ENCODE measurements at places on chromosomes 11 and 22.

- no peak for DNase-seq
Measured at GRCh38 chr11:15889363-15890030, 466.8 kb downstream of the SOX6 start.

- no peak for DNase-seq
Measured at GRCh38 chr11:108825381-108825780, 160.5 kb downstream of the DDX10 start.

GRCh38 chr11:31089117-31089516 is 280.4 kb downstream of the DCDC1 start:
- no peak for DNase-seq

DNA sequence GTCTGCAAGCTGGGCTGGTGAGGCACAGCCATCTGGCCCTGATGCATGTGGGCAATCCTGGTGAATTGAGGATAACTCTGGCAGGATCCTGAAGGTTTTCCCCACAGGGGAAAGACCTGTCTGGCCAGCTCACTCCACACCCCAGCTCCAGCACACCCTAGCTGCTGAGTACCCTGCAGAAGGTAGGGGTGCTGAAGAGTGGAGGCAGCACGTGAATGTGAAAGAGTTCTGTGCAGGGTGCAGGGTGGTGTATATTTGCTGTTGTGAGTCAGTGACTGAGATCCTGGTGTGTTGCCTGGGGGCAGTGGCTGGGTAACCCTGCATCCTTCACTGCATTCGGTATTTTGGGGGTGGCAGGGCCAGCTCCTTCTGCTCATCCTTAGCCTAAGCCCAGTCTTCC is 22.4 kb downstream of the DGAT2 start:
- no peak for DNase-seq

DNA sequence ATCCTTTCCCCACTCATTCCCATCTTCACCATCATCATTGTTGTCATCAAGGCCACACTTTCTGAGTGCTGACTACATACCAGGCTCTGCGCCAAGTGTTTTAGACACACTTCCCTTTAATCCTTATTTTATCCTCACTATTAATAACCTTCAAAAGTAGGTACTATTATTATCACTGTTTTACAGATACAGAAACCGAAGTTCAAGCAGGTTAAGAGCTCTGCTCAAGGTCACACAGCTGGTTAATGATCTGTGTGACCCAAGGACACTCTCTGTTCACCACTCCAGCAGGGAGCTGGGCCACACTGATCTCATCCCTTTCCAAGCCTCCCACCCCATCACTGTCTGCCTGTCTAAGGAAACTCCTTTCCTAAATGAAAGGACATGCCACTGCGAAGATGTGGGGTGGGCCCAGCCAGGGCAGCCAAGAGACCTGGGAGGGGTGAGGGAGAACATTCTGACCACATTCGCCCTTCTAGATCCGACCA is 17.2 kb upstream of the TSKU start:
- DNase-seq = no peak

DNA sequence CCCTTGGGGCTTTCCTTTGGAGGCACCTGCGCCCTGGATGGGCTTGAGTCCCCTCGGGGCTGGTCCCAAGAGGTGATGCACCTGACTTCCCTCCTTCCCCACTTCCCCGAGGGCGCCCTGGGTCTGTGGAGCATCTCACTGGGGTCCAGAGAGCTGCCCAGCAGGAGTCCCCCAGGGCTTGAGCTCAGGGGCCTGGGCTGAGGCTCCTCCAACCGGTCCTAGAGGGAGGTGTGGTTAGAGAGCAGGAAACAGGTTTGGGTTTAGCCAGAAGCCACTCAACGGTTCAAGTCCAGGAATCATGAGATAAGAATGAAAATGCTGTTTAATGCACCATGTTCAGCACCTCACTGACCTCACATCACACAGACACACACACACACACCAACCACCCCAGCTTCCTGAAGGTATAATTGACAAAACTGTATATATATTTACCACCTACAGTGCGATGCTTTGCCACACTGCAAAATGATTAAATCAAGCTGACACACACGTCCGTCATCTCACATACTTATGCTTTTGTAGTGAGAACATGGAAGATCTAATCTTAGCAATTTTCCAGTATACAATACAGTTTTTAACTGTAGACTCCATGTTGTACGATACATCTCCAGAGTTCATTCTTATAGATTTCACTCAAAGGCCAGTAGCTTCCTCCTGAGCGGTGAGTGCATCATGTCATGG is 628 bp upstream of the IGLL1 start:
- no peak for DNase-seq

DNA sequence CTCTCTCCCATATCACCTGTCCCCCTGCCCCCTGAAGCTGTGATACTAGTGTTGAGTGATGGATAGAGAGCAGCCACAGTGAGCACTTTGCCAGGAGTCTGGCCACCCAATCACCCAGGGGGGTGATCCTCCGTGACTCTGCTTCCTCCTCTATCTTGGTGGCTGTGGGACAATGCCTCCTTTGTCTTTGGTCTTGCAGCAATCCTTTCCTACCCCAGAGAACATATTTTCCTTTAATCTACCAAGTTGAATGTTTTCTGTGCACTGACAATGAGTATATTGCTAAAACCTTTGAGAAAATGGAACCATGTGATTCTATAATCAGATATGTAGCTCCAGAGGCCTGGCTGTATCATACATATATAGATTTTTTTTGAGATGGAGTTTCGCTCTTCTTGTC is 58.1 kb upstream of the HEPHL1 start:
- DNase-seq = no peak

DNA sequence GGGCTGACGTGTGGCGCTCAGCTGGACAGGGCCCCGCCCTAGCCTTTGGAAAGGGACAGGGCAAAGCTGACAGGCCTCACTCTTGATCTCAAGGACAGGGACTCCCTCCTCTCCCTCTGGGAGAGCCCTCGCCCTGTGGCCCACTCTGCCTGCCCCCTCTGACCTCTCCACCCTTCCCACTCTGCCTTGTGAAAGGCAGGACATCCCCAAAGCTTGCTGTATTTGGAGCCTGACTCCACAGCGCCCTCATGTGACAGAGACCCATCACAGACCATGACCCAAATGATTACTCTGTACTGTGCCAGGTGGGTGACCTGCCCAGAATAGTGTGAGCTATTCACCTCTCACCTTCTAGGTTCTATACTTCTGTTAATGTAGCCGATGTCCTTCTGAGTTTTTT is 18.8 kb downstream of the P2RY2 start:
- no peak for DNase-seq

GRCh38 chr11:12430954-12431595 is 53.7 kb downstream of the PARVA start:
- peak; percentile 89 for DNase-seq

DNA sequence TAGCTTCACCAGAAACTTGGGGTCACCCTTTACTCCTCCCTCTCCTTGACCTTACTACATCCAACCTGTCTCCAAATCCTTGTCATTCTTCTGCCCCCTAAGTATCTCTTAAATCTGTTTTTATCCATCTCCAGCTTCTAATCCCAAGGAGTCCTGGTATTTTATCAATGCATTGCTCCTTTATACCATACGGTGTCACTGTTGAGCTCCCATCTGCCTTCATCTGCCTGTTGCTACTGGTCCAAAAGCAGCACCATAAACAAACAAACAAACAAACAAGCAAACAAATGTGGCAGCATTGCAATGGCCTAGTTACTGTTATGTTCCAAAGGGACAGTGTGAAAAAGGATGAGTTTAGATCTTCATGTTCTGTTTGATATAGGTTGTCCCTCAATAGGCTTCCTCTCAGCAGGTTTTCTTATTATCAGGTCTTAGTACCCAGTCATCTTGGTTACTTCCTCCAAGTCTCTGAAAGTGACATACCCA is 34.2 kb downstream of the DNHD1 start:
- DNase-seq = no peak

DNA sequence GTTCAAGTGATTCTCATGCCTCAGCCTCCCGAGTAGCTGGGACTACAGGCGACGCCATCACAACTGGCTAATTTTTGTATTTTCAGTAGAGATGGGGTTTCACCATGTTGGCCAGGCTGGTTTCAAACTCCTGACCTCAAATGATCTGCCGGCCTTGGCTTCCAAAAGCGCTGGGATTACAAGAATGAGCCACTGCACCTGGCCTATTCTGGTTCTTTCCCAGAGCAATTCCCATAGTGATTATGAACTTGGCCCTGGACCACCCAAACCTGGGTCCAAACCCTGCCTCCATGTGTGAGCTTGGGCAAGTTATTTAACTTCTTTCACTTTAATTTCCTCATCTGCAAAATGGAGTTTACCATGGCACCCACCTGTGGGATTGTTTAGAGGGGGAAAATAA is 61.5 kb upstream of the HEPHL1 start:
- DNase-seq = peak; percentile 52

GRCh38 chr11:46105926-46106325 is 15.3 kb downstream of the PHF21A start:
- DNase-seq = no peak

DNA sequence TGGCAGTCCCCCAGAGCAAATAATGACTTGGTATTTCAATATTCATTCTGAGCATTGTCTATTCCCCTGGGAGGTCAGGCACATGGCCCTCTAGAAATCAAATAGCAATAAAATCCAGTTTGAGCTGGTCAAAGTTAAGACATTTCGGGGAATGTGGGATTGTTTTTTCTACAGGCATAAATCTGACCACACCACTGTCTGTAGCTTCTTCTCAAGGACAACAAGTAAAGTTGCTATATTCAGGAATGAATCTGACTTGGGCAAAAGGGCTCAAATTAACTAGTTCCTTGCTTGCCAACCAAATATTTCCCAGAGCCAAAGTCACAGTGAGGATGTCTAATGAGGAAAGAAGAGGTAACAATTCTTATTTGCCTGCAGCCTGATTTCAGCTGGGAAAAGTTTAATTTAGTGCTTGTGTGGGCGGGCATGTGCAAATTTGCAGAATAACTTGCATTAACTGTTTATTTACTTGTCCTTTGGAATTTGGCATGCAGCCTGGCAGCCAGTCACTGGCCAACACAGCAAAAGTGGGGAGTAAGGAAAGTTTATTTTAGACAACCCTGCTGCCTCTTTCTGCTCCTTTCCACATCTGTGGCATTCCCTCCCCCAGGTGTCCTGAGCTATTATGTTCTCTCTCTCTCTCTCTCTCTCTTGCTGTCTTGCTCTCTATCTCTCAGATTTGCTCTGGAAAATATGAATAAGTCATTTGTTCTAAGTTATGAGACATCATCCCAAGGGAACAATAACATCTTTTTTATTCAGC is 51.2 kb upstream of the ARHGAP20 start:
- DNase-seq = peak; percentile 44

DNA sequence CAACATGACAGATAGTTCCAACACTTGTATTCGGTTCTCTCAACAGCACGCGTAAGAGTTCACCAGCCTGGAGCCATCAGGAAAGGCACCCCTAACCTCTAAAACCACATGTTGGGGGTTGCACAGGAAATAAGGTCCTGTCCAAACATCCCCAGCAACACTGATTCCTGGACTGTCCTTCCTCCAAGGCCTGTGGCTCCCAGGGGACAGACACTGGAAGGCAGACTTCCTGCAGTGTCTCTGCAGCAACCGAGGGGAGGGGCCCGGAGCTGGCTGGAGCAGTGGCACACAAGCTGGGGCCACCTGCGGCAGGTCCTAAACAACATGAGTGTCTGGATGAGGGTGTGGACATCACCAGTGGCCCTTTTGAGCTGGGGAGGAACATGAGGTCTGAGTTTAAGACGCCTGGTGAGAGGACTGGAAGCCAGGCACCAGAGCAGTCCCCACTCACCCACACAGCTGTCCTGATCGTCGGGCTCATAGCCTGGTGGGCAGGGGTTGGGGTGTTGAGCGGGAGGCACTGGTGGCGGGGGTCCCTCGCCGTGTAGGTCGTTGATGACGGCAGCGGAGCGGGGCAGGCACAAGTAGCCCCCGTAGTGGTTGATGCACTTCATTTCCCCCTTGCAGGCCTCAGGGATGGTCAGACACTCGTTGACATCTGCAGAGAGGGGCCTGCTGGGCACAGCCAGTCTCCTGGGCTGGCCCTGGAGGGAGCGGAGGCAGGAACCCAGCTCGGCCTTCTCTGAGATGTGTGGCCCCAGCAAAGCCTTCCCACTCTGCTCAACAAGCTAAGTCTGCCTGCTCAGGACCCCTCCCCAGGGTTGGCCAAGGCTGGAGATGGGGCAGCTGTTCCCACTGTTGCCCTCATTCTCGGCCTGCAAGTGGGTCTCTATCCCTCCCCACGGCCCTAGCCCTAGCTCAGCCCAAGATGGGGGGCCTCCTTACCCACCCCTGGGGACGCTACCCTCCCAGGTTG is 1.6 kb downstream of the EFEMP2 start:
- DNase-seq = no peak

DNA sequence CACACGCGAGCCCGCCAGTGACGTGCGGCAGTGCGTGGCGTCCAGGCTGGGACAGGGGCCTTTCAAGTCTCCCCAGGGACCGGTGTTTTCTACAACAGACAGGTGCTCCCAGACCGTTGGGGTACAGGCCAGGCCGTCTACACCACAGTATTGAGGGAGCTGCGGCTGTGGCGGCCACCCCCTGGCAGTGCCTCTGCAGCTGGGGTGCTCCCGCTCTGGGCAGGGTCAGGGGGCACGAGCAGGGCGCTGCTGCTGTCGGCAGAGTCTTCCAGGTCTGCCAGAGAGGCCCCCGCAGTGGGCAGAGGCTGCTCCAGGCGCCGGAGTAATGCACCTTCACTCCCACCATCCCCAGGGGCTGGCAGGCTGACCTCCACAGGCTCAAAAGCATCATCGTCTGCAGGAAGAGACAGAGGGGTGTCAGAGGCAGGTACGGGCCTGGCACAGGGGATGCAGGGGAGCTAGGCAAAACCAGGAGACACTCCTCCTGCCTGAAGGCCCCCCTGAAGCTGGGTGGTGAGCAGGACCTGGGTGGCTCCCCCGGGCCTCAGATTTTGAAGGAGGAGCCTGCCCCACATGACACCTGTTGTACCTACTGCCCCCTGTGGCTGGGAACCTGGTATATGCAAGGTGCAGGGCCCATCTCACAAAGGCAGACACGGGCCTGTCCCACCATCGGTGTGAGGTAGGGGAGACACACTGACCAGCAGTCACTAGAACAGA is 83.3 kb downstream of the DGCR2 start:
- DNase-seq = peak; percentile 12

GRCh38 chr22:30183271-30183670 is 63.3 kb downstream of the LIF start:
- DNase-seq = no peak
